NCI-H510A (cell line): ENCODE measurements at places on chromosomes 12 and 14.

DNA sequence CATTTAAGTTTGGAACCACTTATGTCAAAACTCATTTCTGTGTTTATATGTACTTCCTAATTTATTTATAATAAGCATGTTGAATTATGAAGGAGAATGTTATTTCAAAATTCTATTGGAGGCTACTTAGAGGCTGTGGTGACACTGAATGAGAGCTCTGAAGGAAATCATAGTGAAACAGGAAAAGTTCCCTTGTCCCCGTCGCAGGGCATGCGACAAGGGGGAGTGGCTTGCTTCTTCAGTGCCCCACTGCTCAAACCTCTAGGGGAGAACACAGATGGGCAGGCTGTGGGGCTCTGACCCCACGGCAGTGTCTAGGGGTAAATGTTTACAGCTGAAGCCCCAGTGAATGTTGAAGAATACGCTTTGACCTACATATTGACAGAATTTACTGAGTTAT is 261.9 kb downstream of the RAD51B start:
- no peak for DNase-seq

- no peak for DNase-seq
Measured at GRCh38 chr12:119788786-119789185, 88.3 kb downstream of the CIT start.

GRCh38 chr12:101493556-101493955 is 18.4 kb downstream of the SPIC start:
- DNase-seq = no peak

DNA sequence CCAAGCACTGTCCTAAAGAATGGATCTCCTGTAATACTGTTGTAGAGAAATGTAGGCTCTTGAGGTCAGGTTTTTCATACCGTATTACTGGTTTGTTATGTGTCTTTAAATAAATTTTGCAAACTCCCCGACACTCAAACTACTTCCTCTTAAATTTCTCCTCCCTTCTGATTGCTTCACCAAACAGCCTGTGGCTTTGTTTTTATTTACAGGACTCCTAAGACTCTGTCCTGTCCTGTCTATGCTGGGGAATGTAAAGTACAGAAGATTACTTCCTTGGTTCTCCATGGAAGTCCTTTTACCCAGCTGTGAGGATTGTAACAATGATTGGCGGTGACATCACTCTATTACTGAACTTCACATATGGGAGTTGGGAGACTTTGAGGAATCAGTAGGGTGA is 873.5 kb downstream of the DIO2 start:
- no peak for DNase-seq

GRCh38 chr12:115259968-115260747 is 576.2 kb upstream of the TBX3 start:
- DNase-seq = no peak

- no peak for DNase-seq
Measured at GRCh38 chr14:80926397-80927082, 15.0 kb downstream of the CEP128 start.

DNA sequence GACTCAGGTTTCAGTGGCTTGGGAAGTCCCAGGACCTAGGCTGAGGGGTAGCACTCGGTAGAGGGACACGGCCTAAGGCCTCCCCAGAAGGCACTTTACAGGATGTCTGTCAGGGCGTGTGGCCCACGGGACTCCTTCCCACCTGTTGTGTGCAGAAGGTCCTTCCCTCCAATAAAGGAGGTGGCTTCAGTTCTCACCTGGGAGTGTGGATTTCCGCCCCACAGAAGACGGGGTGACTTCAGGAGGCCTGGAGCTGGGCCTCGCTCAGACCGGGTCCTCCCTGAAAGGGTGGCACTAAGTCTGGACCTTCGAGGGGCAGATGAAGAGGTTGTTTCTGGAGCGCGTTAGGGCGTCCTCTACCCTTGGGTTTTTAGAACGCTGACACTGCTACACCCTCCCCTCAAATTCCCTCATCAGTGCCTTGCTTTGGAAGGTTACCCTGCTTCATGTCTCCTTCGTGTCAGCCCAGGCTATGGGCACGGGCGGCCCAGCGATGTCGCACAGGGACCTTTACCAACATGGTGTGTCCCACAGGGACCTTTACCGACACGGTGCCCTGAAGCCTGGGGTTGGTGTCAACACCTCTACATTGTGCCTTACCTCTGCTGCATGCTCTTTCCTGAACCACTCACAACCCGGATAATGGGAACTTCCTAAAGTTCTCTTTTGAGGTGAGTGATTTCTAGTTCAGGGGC is 7.1 kb downstream of the SLC6A12 start:
- DNase-seq = no peak

DNA sequence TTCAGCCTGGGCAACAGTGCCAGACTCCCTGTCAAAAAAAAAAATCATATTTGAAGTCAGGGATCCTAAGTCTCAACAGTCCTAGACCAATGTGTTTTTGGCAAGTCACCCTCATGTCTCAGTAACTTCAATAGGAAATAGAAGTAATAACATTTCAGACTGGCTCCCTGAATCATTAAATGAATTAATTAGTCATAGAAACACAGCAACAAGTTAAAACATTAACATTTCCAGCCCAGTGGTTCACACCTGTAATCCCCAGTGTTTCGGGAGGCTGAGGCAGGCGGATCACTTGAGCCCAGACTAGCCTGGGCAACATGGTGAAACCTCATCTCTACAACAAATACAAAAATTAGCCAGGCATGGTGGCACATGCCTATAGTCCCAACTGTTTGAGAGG is 125.2 kb downstream of the GTF2A1 start:
- DNase-seq = no peak

DNA sequence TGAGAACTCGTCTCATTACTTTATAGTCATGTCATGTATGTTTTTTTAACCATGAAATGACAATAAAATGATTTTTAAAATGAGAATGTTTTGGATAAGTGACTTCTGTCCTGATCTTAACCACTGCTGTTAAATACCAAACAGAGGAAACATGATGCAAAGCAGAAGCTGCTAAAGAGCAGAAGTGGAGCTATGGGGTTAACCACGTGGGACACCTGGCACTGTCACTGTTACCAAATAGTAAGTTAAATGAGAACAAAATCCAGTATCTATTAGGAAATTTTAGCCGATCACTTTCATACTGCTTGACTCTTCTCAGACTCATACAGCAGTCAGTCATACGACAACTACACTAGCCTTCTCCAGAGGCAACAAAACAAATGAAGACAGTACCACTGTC is 82.4 kb downstream of the SCAF11 start:
- no peak for DNase-seq

DNA sequence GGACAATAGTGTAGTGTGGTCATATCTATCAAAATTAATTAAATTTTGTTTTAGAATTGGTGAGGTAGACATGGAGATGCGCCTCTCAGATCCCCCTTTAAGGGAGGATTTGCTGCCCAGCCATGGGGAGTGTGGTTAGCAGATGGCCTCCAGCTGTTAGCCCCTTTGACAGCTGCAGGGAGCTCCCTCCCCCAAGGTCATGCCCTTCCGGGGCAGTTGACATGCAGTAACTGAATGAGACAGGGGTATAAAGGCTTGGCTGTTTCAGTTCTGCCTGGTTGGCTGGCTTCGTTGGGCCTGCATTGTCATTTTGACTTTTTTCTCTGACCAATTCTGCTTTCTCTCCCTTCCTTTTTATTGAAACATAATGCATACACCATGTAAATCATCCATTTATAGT is 291.5 kb upstream of the SRRM4 start:
- no peak for DNase-seq

- peak; percentile 48 for DNase-seq
Measured at GRCh38 chr14:59356312-59356711, 108.9 kb downstream of the GPR135 start.

- no peak for DNase-seq
Measured at GRCh38 chr12:64792128-64792527, 32.3 kb upstream of the TBC1D30 start.

- no peak for DNase-seq
Measured at GRCh38 chr12:9673404-9674225, 4.1 kb downstream of the CLEC2D start.

GRCh38 chr14:23364164-23365035 is 572 bp downstream of the EFS start:
- no peak for DNase-seq

- no peak for DNase-seq
Measured at GRCh38 chr12:19025582-19025981, 104.0 kb upstream of the PLEKHA5 start.

DNA sequence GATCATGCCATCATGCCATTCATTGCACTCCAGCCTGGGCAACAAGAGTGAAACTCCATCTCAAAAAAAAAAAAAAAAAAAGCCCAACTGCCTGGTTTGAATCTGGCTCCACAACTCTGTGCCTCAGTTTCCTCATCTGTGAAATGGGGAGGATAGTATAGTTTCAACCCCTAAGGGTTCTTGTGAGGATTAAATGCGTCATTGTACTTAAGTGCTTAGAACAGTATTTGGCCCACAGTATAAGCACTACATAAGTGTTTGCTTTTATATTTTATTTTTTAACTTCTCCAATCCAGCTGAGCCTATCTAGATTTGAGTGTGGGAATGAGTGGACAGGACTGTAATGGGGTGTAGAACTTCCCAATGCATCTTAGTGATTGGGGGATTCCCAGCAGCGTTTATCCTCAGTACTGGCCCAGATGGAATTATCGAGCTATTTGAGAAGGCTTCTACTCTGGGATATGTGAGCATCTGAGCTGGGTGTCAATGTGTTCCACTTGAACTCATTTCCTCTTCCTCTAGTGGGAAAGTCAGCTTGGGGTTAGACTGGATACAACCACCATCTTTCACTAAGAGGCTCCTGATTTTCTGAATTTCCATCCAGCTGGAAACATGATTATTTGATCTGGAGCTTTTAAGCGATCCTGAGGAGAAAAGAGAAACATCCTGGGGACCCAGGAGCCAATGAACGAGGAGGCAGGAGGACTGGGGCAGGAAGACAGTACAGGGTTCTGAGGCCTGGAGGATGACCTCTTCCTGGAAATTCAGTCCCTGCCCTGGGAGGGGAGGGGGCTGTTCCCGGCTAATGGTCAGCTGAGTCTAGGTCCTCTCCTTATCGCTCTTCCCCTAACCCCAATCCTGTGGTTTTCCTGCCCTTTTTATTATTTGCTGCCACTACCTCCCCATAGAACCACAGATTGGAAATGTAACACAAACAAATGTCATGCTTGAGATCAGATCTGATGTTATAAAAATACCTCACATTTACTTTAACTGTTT is 9.3 kb upstream of the ESPL1 start:
- DNase-seq = no peak

GRCh38 chr12:122835750-122836026 is 431 bp downstream of the HIP1R start:
- DNase-seq = peak; percentile 44
